ENCODE measurements at places on chromosomes 1 and 21. TPM values are rescaled to one million over a fixed set of nuclear protein-coding genes. Genes with fewer than 3 reads are reported as not detected.

The RORC gene
- total RNA-seq: not detected

The UBE2U gene
- not detected for total RNA-seq

The FMO2 gene
- not detected for total RNA-seq

The APCS gene
- 0.45 TPM for total RNA-seq

The PCBP3 gene
- total RNA-seq: 0.46 TPM

GRCh38 chr1:232880354-232880753 is 70.1 kb upstream of the NTPCR start:
- no peak for DNase-seq

GRCh38 chr1:11472741-11473140 is 6.2 kb upstream of the DISP3 start:
- no peak for DNase-seq

- no peak for DNase-seq
Observed at GRCh38 chr1:161226320-161226711, 456 bp downstream of the TOMM40L start.

- no peak for DNase-seq
Observed at GRCh38 chr1:240031009-240031408, 60.7 kb upstream of the FMN2 start.

- no peak for DNase-seq
Observed at GRCh38 chr1:24343412-24344089, 24.4 kb downstream of the GRHL3 start.

GRCh38 chr1:212554401-212554800 is 54.2 kb upstream of the ATF3 start:
- DNase-seq: no peak

- DNase-seq: no peak
Observed at GRCh38 chr1:41862384-41863221, 56.1 kb downstream of the HIVEP3 start.

GRCh38 chr1:187267827-187268226 is 439.1 kb downstream of the PLA2G4A start:
- DNase-seq: no peak

GRCh38 chr1:156929596-156930238 is 9.3 kb downstream of the LRRC71 start:
- DNase-seq: no peak

GRCh38 chr1:71292203-71292602 is 211.4 kb upstream of the ZRANB2 start:
- DNase-seq: no peak

DNA sequence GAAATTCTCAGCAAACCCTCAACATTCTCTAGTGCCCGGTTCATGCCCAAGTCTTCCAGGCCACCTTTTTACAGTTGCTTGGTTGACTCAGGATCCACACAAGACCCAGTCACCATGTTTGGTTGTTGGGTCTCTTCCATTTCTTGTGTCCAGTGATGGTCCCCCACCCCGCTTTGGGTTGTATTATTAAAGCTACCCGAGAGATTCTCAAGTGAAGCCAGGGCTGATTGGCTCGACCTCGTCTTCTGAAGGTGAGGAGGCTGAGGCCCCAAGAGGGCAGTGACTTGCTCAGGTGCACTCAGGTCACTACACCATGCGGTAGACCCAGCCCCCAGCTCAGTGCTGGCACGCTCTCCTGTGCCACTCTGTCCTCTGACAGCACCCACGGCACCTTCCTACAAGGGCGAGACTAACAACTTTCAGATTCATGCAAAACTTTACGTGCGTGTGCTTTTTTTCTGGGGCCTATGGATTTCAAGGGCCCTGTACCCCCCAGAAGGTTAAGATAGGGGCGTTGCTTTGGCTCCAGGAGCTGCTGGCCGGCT is 50.3 kb downstream of the CAPN9 start:
- DNase-seq: no peak

- DNase-seq: no peak
Observed at GRCh38 chr1:165887877-165888551, 60.6 kb downstream of the UCK2 start.

GRCh38 chr1:1628754-1629429 is 3.1 kb upstream of the MMP23B start:
- no peak for DNase-seq

GRCh38 chr1:50968821-50969610 is 1.0 kb upstream of the CDKN2C start:
- no peak for DNase-seq
